ENCODE measurements at places on chromosomes 7 and 10.

DNA sequence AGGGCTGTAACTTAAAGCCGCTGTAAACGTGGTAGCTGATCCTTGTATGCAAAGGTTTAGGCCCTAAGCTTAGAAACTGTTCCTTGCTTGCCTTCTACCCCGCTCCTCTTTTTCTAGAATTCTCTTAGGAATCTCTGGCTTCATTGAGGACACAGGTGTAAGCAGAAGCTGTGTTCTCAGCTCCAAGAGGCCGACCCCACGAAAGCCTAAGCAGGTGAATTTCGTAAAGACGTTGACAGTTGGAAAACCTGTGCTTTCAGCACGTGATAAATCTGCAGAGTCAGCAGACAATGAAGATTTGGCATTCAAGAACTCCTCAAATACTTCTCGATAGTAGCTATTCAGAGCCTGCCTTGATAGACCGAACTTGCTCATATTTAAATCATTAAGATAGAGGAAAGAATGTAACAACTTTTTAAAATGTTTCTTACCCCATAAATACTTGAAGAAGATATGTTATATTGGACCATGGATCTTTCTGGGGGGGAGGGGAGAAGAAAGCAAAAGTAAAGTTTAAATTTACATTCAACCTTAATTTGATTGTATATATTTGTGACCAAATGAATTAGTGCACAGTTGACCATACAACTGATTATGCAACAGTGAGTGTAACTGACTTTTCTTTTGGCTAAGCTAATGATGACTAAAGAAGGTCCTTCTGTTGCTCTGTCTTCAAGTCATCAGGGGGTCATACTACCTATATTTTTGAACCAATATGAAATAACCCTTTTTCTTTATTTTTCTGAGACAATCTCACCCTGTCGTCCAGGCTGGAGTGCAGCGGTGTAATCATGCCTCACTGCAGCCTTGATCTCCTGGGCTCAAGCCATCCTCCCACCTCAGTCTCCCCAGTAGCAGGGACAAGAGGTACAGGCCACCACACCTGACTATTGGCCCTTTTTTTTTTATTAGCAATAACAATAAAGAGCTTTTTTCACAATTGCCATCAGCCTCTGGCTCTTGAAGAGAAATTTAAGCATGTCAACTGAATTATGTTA, 1.2 kb upstream of the GDI2 start:
- no peak for DNase-seq

- DNase-seq: no peak
These were observed 172.7 kb downstream of the PLXNA4 start for GRCh38 chr7:132403465-132404110.

DNA sequence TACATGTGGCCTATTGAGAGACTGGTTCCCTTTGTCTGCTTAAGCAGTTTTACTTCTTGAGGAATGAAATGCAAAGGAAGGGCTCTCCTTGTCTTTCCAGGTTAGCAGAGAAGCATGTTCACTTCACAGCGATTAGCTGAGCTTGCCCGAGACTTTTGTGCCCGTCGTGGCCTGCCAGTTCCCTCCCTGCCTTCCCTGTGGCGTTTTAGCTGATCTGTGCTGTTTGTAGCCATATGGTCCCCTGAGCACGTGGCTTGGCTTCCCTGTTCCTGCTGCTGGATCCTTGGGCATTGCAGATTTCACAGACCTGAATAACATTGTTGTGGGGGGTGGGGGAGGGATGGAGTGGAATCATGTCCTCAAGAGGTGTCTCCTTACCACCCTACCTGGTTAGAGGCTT, 61.8 kb downstream of the SND1 start:
- DNase-seq: no peak

- DNase-seq: no peak
These were observed 25.8 kb downstream of the TES start for GRCh38 chr7:116236020-116236630.

- no peak for DNase-seq
These were observed 9.9 kb downstream of the SGMS1 start for GRCh38 chr10:50613726-50614443.

DNA sequence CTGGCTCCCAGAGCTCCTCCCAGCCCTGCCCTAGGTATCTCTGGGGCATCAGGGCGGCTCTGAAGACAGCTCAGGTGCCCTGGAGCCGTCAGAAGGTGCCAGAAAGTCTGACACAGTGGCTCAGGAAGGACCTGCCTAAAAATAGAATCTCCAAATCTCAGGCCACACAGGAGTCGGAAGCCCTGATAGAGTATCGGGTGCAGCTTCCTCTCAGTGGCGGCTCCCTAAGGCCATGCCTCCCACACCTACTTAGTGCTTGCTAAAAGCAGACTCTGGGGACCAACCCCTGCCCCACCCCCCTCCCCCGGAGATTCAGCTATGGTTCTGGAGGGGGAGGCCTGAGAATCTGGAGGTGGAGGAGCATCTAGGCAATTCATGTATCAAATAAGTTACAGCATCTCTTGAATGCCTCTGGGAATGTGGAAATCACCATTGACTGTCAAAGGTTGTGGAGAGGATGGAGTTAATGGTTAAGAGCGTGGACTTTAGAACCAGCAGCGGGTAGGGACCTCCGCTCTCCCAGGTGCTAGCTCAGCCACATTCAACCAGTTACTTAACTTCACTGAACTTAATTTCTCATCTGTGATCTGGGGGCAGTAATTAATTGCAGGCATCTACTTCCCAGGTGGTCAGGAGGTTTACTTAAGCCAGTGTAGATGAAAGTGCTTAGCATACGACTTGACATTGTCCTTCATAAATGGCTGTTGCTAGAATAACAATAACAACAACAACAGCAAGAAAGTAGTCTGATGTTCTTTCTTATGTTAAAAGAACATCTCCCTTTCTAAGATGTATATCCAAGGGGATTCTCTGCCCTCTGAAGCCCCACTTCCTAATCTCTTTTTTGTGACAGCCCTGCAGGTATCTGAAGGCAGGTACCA, 38.6 kb upstream of the MXI1 start:
- no peak for DNase-seq

DNA sequence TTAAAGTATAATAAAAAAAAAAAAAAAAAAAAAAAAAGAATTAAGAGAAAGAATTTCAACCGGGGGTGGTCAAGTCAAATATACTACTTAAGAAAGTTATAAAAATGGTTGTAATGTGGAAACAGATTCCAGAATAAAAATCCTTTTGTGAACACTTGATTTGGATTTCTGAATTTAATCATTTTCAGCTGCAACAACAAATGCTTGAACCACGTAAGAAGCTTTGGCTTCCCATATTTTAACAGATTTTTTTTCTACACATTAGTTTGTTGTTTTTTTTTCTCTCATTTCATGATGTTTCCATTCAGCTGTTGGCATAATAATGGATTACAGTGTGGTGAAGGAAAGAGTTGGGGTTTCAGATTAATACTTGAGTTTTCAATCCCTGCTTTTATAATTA, 137.3 kb upstream of the AGR3 start:
- DNase-seq: no peak

DNA sequence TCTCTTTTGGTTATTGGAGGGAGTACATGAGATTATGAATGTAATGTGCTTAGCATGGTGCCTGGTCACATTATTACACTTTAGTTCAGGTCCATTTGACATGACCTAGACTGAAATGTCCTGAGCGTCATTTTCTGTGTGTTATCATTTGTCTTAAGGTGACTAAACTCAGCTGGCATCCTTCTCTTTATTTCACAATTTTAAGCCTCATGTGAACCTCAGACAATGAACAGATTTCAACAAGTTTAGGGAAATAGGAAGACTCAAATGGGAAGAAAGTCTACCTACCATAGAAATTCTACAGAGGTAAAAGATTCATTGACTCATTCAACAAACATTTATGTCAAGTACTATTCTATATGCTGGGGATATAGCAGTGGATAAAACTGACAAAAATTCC, 70.2 kb upstream of the EXOC6 start:
- no peak for DNase-seq

DNA sequence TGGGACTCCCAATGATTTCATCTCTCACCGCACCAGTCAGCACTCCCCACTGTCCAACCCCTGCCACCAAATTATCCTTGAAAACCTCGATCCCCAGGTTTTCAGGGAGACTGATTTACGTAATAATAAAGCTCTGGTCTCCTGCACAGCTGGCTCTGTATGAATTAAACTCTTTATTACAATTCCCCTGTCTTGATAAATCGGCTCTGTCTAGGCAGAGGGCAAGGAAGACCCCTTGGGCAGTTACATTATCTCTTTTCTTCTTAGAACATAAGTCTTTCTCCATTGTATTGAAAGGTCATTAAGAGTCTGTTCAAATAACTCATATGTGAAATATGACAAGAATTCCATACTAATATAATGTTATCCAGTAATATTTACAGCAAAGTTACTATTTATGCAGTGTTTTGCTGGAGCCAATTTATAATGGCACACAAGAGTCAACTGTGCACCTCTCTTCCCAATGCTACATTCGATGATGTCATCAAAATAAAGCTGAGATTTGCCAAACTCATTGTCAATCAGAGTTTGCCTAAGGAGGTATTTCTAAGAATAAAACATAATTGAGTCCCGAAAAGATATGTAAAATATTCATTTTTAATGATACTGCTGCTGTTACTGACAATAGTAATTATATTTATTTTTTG, 1297.2 kb upstream of the LRRTM3 start:
- DNase-seq: no peak

DNA sequence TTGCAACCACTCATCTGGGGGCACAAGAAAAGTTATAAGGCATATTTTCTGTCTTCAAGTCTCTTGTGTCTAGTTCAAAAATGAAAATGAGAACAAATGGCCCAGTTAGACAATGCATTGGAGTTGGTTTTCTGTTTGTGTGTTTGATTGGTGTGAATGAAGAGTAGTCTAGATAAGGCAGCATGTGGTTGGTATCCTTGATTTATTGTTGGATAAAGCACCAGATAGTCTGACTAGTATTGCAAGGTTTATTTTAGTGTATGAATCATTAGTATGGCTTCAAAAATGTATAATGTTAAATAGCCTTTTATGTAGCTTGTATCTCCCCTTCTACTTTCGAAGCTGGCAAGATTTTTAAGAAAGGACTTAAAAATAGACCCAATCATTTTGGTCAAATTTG, 237.3 kb downstream of the CDK14 start:
- no peak for DNase-seq

DNA sequence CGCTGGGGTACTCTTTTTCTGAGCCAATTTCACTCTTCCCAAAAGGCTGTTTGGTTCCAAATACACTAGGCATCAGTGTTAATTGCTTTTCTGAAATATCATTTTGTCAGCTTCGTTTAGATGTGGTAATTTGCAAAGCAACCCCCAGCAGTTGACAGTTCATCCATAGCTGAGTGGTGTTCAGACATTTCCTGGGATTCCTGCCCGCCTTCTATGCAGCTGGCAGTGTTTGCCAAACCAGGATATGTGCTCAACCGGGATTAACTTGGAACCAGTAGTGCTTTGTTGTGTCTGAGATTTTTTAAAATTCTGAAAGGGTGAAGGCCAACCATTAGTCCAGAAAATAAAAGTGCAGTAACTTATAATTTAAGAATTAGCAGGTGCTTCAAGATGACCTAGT, 25.2 kb upstream of the MKLN1 start:
- no peak for DNase-seq
